ENCODE measurements at places on chromosomes 1 and 21. TPM values are rescaled to one million over a fixed set of nuclear protein-coding genes. Genes with fewer than 3 reads are reported as not detected.

GRCh38 chr1:233605205-233605604, 8.7 kb upstream of the KCNK1 start:
- no peak overlapping the region for H3K27ac ChIP-seq
- no peaks in the 10 kb centered on the region for H3K27me3 ChIP-seq
- no peak for DNase-seq
- H3K36me3 ChIP-seq, result no peaks in the 10 kb centered on the region

DNA sequence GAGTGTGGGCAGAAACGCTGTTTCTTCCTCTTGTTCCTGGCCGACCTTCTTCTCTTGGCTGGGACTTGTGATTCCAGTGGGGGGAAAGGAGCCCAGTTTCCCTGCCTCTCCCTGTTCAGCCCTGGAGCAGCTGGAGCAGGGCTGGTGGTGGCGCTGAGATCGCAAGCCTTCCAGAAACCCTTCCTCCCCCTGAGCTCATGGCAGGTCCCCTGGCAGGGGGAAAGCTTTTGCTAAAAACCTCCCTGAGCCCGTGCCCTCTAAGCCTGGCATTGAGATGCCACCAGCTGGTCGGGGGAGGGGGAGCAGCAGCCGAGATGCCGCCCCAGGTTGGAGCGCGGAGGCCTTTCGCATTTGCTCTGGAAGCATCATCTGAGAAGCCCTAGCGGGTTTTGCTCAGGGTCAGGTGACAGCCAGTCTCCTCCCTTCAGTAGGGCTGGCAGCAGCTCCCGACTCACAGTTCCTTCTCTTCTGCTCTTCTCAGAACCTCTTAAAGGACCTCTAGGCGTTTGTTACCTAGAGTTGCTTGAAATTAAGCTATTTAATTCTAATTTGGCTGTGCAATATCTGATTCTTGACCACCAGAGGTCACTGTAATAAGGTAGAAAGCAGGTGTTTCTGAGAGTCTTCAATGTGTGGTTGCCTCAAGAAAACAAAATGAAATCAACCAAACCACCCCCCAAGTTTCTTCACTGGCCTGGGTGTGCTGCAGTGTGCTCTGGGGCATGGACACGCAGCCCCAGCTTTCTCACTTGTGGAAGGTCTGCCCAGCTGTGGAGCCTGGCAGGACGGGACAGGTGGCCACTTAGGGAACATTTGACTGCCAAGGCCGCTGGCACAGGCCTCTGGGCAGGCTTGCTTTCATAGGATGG, 257.3 kb downstream of the CAMTA1 start:
- no peaks in the 10 kb centered on the region for H3K4me1 ChIP-seq
- H3K27me3 ChIP-seq, result no peaks in the 10 kb centered on the region
- H3K27ac ChIP-seq, result no peak overlapping the region

DNA sequence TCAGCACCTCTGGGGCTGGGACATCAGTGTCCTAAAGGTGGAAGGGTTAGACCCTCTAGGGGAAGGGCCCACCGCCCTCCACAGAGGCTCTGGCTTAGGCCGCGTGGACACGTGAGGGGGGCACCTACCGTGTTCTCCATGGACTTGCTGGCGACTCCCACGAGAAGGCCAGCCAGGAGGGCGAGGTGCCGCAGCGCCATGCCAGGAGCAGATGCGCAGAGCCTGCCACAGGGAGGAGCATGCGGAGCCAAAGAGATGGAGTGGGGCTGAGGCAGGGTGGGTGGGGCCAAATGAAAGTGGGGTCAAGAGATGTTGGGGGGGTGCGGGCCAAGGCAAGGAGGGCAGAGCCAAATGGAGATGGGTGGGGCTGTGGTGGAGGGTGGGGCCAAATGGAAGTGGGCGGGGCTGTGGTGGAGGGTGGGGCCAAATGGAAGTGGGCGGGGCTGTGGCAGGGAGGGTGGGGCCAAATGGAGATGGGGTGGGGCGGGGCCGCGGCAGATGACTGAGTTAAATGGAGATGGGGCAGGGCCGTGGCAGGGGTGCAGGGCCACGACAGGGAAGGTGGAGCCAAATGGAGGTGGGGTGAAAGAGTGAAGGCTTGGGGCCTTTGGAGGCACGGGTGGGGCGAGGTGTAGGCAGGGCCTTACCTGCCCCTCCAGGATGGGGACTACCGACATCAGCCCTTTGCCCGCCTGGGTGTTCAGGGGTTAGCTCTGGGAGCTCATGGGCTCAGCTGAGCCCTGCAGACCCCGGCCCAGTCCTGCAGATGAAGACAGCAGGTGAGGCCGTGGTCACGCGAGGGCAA, 17.4 kb upstream of the RNF223 start:
- H3K36me3 ChIP-seq, result no peaks in the 10 kb centered on the region
- no peak overlapping the region for H3K27ac ChIP-seq
- no peaks in the 10 kb centered on the region for H3K4me1 ChIP-seq
- no peaks in the 10 kb centered on the region for H3K27me3 ChIP-seq
- H3K4me3 ChIP-seq, result no peak overlapping the region

GRCh38 chr1:39569034-39569433, 7.6 kb downstream of the PABPC4 start:
- no peak overlapping the region for H3K27ac ChIP-seq
- DNase-seq, result no peak
- no peaks in the 10 kb centered on the region for H3K27me3 ChIP-seq
- no peaks in the 10 kb centered on the region for H3K4me1 ChIP-seq

DNA sequence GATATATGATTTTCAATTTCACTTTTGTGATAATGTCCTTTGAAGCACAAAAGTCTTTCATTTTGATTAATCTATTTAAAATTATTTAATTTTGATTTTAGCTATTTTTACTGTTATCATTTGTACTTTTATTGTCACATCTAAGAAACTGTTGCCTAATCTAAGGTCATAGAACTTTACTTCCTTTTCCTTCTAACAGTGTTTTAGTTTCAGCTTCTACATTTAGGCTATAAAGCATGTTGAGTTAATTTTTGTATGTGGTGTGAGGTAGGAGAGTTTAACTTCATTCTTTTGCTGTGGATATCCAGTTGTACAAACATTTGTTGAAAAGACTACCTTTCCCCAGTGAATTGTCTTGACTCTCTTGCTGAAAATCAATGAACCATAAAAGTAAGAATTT, 204.5 kb downstream of the TM2D1 start:
- no peaks in the 10 kb centered on the region for H3K4me1 ChIP-seq
- no peaks in the 10 kb centered on the region for H3K27me3 ChIP-seq
- no peak for DNase-seq
- H3K27ac ChIP-seq, result no peak overlapping the region
- H3K4me3 ChIP-seq, result no peak overlapping the region
- H3K36me3 ChIP-seq, result no peaks in the 10 kb centered on the region

GRCh38 chr1:152495066-152495675, 15.4 kb upstream of the LCE5A start:
- H3K27me3 ChIP-seq, result no peaks in the 10 kb centered on the region
- H3K4me1 ChIP-seq, result no peaks in the 10 kb centered on the region
- no peak overlapping the region for H3K4me3 ChIP-seq
- H3K36me3 ChIP-seq, result no peaks in the 10 kb centered on the region
- DNase-seq, result no peak

DNA sequence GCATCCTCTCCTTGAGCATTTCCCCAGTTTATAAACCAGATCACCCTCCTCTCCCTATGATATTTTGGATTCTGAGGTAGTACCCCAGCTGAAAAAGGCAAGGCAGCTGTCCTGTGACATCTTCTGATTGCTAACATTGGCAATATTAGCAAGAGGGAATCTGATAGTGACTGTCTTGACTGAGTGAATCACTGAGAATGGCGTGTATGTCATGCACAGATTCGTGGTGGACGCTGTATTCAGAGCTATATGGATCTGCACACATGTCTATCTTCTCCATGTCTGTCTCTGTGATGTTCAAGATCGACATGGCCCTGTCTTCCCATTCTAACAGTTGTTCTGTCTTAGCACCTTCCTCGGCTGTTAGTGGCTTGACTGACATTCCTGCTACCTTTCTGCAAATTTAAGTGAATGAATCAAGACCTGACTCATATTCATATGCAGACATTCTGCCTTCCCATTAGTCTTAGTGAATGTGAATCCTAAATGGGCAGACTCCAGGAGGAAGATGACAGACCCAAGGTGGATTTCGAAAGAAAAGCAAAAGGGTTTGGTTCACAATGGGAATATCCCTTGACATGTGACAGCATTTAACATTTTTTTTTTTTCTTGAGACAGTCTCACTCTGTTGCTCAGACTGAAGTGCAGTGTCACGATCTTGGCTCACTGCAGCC, 97.7 kb downstream of the PGBD5 start:
- no peaks in the 10 kb centered on the region for H3K27me3 ChIP-seq
- H3K36me3 ChIP-seq, result no peaks in the 10 kb centered on the region
- no peak overlapping the region for H3K4me3 ChIP-seq
- DNase-seq, result no peak
- H3K4me1 ChIP-seq, result no peaks in the 10 kb centered on the region
- no peak overlapping the region for H3K27ac ChIP-seq

- no peak for DNase-seq
- H3K4me3 ChIP-seq, result no peak overlapping the region
- peaks cover 2% of the 10 kb centered on the region for H3K4me1 ChIP-seq
Observed at GRCh38 chr1:9349331-9349851, 56.7 kb downstream of the SPSB1 start.

- H3K27ac ChIP-seq, result no peak overlapping the region
- no peaks in the 10 kb centered on the region for H3K27me3 ChIP-seq
- H3K36me3 ChIP-seq, result no peaks in the 10 kb centered on the region
- DNase-seq, result no peak
- no peak overlapping the region for H3K4me3 ChIP-seq
- H3K4me1 ChIP-seq, result no peaks in the 10 kb centered on the region
Observed at GRCh38 chr1:165240492-165240891, 116.0 kb downstream of the LMX1A start.

- no peak overlapping the region for H3K27ac ChIP-seq
- no peaks in the 10 kb centered on the region for H3K36me3 ChIP-seq
- H3K4me1 ChIP-seq, result no peaks in the 10 kb centered on the region
- H3K4me3 ChIP-seq, result no peak overlapping the region
Observed at GRCh38 chr21:41976611-41977010, 22.8 kb upstream of the C2CD2 start.

GRCh38 chr1:30283199-30283962, 440.0 kb downstream of the MATN1 start:
- no peak overlapping the region for H3K27ac ChIP-seq
- DNase-seq, result no peak
- H3K27me3 ChIP-seq, result no peaks in the 10 kb centered on the region
- H3K36me3 ChIP-seq, result no peaks in the 10 kb centered on the region
- H3K4me1 ChIP-seq, result no peaks in the 10 kb centered on the region

DNA sequence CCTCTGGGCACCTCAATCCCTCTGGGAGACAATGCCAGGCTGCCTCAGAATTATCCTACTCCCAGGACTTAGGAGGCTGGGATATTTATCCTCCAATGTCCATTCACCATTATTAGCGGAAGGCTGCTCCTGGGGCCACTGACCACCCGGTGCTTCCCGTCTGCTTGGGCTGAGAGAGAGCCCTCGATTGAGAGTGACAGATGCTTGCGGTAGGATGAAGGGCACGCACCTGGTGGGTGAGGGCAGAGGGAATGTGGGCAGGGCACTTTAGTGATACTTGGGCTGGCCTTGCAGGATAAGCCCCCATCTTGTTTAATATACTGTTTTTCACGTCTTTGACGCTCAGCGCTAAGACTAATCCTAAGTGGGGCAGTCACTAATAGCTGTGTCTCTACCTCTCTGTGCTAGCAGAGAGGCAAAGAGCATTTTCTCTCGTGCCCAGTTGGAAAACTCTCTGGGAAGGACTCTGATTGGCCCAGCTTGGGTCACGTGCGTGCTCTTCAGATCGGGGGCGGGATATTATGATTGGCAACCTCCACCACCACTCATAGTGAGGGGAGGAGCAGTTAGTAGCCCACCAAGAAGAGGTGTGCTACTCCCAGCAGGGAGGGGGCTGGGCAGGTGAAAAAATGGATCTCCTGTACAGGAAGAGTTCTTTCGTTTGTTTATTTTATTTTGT, 10.6 kb upstream of the PARS2 start:
- no peak overlapping the region for H3K4me3 ChIP-seq
- no peaks in the 10 kb centered on the region for H3K27me3 ChIP-seq
- no peaks in the 10 kb centered on the region for H3K4me1 ChIP-seq
- no peak overlapping the region for H3K27ac ChIP-seq
- no peaks in the 10 kb centered on the region for H3K36me3 ChIP-seq
- no peak for DNase-seq

GRCh38 chr1:172764378-172764777, 105.5 kb downstream of the FASLG start:
- H3K4me3 ChIP-seq, result no peak overlapping the region
- no peaks in the 10 kb centered on the region for H3K36me3 ChIP-seq
- no peak overlapping the region for H3K27ac ChIP-seq
- H3K4me1 ChIP-seq, result no peaks in the 10 kb centered on the region

DNA sequence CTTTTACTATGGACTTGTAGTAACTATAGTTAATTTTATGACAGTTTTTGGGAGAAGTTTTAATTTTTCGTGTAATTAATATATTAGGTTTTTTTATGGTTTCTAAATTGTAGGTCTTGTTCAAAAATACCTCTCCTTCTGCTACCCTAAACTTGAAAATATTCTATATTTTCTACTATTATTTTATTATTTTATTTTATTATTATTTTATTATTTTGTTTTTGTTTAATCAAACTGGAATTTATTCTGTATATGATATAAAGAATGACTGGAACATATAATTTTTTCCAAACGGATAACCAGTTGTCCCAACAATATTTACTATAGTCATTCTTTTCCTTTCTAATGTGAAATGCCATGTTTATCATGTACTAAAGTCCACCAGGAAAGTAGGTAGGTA, 17.1 kb upstream of the AGO4 start:
- no peaks in the 10 kb centered on the region for H3K27me3 ChIP-seq
- no peaks in the 10 kb centered on the region for H3K36me3 ChIP-seq
- H3K27ac ChIP-seq, result no peak overlapping the region
- H3K4me3 ChIP-seq, result no peak overlapping the region
- DNase-seq, result no peak

- no peaks in the 10 kb centered on the region for H3K36me3 ChIP-seq
- no peaks in the 10 kb centered on the region for H3K27me3 ChIP-seq
Observed at GRCh38 chr1:14809191-14809981, 210.9 kb downstream of the KAZN start.

- no peaks in the 10 kb centered on the region for H3K36me3 ChIP-seq
- H3K27ac ChIP-seq, result no peak overlapping the region
- no peaks in the 10 kb centered on the region for H3K27me3 ChIP-seq
- H3K4me1 ChIP-seq, result peaks cover 5% of the 10 kb centered on the region
- no peak for DNase-seq
Observed at GRCh38 chr1:22484706-22485345, 33.2 kb downstream of the ZBTB40 start.

- H3K4me1 ChIP-seq, result peaks cover 3% of the 10 kb centered on the region
- DNase-seq, result peak; percentile 81
- H3K27me3 ChIP-seq, result no peaks in the 10 kb centered on the region
- H3K4me3 ChIP-seq, result no peak overlapping the region
- no peaks in the 10 kb centered on the region for H3K36me3 ChIP-seq
- H3K27ac ChIP-seq, result peak overlapping the region; percentile 13
Observed at GRCh38 chr1:27589841-27590426, 14.0 kb downstream of the AHDC1 start.

Gene CCNL2
- total RNA-seq, result 153 TPM

Gene AMY2A
- 2.8 TPM for total RNA-seq

Gene ALPL
- total RNA-seq, result 6.7 TPM

Gene LRRC3
- total RNA-seq, result 1.6 TPM

Gene OR6K3
- total RNA-seq, result not detected

Gene TTC34
- 0.55 TPM for total RNA-seq

Gene C1orf141
- total RNA-seq, result not detected

Gene LRRC39
- total RNA-seq, result 1.4 TPM

Gene UTS2
- total RNA-seq, result 0.27 TPM

All from aorta (tissue), 5 donors.